Bronchial epithelial cell (primary cell): ENCODE measurements at places on chromosomes 7 and 10. TPM values are rescaled to one million over a fixed set of nuclear protein-coding genes. Genes with fewer than 3 reads are reported as not detected.

DNA sequence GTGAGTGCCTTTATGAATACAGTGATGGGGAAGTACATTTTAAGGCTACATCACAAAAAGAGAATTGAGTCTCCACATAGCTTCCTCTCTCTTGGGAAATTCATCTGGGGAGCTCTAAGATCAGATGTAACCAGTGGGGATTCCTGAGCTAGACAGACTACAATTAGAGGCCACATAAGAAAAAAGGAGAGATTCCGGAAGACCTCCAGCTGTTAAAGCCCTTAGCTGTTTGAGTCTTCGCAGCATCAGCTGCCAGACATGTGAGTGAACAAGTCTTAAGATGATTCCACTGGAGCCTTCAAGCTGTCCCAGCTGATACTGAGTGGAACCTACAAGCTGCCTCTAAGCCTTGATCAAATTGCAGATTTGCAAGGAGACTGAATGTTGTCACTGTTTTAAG is 448.5 kb downstream of the NXPH1 start:
- DNase-seq: no peak

PKD1L1 gene
- under 0.01 and 0.26 TPM in 2 replicates for total RNA-seq

- no peak for DNase-seq
These were observed 322.1 kb upstream of the RNF32 start for GRCh38 chr7:156318426-156318825.

- peak; percentile 94 for DNase-seq
These were observed 23.6 kb downstream of the GNA12 start for GRCh38 chr7:2820508-2820934.

- no peak for DNase-seq
These were observed 245.8 kb downstream of the ARHGAP21 start for GRCh38 chr10:24477915-24478314.

CTNNA3 gene
- under 0.01 TPM in 1 of 2 replicates, not detected in the other for total RNA-seq

CYP2C19 gene
- total RNA-seq: 0.26 and 1.2 TPM in 2 replicates

- no peak for DNase-seq
These were observed 29.8 kb downstream of the ITPRIP start for GRCh38 chr10:104308439-104308903.

GRCh38 chr10:93435621-93436397 is 46.3 kb downstream of the MYOF start:
- DNase-seq: no peak

XRCC2 gene
- total RNA-seq: 0.26 TPM in 2 replicates

GRCh38 chr7:120023494-120024167 is 249.3 kb upstream of the KCND2 start:
- no peak for DNase-seq

ETV1 gene
- 0.13 and 0.26 TPM in 2 replicates for total RNA-seq

TRIM73 gene
- total RNA-seq: 0.38 and 0.79 TPM in 2 replicates

HMX2 gene
- total RNA-seq: not detected in 2 replicates

DNA sequence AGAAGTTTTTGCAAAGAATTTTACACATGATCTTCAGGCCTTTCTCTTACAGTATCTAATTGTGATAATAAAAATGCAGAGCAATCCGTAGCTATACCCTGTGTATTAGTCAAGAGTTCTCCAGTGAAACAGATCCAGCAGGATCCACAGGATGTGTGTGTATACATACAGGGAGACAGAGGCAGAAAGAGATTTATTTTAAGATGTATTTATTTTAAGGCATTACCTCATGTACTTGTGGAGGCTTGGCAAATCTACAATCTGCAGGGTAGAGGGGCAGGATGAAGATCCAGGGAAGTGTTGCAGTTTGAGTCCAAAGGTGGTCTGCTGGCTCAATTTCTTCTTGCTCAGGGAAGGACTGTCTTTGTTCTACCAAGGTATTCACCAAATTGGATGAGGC is 41.7 kb downstream of the ARHGAP12 start:
- no peak for DNase-seq

DNA sequence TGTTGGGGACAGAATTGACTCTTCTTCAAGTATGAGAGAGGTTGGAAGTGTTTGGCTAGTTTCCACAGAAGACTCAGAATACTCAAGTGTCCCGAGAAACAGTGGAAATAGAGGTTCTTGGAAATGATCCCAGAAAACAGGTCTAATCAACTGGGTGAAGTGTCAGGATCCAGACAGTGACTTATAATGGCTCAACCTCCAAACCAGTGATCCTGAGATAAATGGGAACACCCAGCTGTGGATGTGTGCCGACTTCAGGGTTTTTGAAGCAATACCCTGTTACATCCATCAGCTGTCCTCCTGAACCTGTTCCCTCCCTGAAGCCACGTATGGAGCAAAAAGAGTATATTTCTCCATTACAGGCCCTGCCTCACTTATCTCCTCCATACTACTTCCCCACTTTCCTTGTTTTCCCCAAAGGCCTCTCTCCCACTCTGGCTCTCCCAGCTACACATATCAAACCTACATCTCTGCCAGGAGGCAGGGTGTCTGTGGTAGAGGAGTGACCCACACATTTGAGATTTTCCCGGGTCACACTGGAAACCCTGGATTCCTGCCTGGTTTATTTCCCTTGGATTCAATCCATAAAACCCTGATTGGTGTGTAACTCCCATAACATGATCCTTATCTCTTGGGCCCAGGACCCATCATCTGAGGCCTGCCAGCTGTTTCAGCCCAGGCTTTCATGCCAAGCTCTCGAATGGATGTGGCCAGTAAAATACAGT is 17.6 kb upstream of the ELOVL3 start:
- no peak for DNase-seq

- peak; percentile 63 for DNase-seq
These were observed 298.6 kb upstream of the AKR1E2 start for GRCh38 chr10:4527281-4527970.

GRCh38 chr10:131099028-131099726 is 212.3 kb downstream of the TCERG1L start:
- no peak for DNase-seq

DNA sequence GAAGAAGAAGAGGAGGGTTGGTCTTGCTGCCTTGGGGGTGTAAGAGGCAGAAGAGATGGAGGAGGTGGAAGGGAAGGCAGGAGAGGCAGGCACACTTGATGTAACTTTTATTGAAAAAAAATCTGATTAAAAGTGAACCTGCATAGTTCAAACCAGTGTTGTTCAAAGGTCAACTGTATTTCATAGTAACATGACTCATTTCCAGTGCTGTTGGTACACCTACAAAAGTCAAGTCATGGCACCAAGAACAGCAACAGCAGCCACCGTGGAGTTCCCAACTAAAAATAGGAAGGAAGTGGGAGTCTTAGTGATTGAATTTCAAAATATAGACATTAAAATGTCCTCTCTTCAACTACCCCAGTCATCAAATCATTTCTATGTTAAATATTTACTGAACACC is 88.5 kb downstream of the CTNNA3 start:
- peak; percentile 42 for DNase-seq

OR9A2 gene
- 0.26 TPM in 1 of 2 replicates, not detected in the other for total RNA-seq

DNA sequence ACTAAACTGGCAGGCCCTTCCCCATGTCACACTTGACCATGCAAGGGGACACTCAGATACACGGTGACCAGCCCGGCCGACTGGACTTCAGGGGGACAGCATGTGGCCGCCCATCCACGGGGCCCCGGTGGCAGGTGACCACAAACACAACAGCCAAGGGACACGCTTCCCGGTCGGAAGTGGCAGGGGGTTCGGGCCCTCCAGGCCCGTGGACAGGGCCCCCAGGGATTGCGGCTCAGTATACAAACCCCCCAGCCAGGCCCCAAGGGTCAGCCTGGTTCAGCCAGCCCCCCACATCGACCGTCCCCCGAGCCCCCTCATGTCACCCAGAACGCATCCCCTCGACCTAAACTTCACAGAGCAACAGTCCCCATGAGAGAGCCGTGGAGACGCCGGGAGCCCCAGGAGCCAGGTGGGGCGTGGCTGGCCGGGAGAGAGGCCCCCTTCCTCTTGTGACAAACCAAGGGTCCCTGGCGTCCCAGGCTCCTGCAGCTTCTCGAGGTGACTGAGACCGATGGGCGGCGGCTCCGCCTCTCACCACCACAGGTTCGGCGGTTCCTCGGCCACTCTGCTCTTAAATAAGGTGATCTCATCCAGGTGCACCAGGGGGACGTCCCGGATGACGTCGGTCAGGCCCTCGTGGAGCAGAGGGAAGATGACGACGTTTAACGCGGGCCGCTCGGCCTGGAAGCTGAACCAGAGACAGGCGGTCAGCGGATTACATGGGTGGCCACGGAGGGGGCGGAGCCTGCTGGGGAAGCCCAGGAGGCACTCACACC is 57.8 kb upstream of the TNRC18 start:
- no peak for DNase-seq

DNA sequence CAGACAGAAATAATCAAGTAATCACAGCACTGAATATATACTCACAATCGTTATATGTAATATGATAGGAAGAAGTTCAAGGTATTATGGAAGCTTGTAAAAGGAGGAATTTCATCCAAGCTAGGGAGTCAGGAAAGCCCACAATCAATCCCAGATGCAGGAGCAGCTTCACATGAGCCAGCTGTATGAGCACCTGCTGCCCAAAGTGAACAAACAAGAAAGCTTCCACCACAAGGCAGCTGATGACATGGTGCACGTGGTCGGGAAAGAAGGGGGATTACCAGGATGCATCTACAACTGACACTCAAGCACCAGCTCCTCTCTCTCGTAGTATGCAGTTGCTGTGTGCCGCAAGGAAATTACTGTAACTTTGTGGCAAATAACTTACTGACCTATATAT is 225.2 kb downstream of the XPNPEP1 start:
- DNase-seq: no peak

DNA sequence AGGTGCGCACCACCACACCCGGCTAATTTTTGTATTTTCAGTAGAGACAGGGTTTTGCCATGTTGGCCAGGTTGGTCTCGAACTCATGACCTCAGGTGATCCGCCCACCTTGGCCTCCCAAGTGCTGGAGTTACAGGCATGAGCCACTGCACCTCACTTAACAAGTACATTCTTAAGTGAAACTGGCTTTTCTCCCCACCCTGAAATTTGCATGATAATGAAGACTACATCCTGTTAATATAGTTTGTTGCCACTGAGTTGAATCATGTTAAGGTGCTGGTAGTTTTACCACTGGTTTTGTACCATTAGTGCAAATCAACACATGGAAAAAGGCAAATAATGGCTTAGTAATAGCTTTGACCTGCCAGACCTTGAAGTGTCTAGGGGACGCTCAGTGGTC is 62.2 kb downstream of the MPLKIP start:
- DNase-seq: no peak

CNTNAP2 gene
- 0.26 and 0.51 TPM in 2 replicates for total RNA-seq

STEAP2 gene
- 3.9 and 4.5 TPM in 2 replicates for total RNA-seq

AFAP1L2 gene
- total RNA-seq: 6.8 and 10.8 TPM in 2 replicates

DNA sequence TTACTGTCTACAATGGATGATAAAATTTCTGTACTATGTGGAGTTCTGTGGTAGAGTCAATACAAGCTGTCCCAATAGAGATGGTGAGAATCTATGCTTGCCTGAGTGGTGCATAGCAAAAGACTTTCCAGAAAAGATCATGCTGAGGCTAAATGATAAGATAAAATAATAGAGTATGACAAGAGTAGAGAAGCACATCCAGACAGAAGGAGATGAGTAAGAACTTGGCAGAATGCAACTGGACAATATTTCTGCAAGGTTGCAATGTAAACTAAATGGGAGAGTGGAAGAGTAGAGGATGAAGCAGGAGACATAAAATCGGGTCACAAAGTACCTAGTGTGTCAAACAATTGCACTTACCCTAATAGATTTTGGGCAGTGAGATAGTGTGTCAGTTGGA is 347.6 kb downstream of the MDFIC start:
- no peak for DNase-seq

ANKRD61 gene
- total RNA-seq: 0.26 TPM in 1 of 2 replicates, not detected in the other

ASB15 gene
- not detected in 2 replicates for total RNA-seq

GRCh38 chr10:75110006-75110632 is 1.3 kb upstream of the SAMD8 start:
- DNase-seq: no peak

LIPK gene
- total RNA-seq: 0.13 TPM in 1 of 2 replicates, not detected in the other

EN2 gene
- total RNA-seq: not detected in 2 replicates

HOXA6 gene
- 0.53 TPM in 1 of 2 replicates, not detected in the other for total RNA-seq

DNA sequence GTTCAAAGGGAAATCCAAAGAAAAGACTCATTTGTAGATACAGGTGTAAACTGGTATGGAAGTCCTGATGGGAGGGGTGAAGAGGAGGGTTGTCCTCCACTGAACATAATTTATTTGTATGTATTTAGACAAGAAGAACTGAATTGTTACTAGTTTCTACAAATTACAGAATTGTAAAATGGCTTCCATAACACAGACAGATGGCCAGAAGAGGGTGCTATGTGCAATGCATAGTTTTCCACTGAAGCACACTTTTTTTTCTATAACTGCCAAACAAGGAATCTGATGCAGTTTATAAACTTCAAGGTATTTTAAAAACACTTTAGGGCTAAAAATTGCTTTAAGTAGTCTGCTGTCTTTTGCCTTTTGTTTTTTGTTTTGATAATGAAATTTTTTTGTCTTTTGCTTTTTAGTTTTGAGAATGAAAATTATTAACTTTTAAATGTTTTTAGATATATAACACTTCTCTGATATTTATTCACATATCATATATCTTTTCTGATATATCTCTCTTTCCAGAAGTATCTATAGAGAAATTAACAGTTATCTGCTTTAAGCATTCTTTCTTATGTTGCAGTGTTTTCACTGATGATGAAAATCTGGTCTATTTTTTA is 58.5 kb downstream of the PHYHIPL start:
- DNase-seq: peak; percentile 49

DNA sequence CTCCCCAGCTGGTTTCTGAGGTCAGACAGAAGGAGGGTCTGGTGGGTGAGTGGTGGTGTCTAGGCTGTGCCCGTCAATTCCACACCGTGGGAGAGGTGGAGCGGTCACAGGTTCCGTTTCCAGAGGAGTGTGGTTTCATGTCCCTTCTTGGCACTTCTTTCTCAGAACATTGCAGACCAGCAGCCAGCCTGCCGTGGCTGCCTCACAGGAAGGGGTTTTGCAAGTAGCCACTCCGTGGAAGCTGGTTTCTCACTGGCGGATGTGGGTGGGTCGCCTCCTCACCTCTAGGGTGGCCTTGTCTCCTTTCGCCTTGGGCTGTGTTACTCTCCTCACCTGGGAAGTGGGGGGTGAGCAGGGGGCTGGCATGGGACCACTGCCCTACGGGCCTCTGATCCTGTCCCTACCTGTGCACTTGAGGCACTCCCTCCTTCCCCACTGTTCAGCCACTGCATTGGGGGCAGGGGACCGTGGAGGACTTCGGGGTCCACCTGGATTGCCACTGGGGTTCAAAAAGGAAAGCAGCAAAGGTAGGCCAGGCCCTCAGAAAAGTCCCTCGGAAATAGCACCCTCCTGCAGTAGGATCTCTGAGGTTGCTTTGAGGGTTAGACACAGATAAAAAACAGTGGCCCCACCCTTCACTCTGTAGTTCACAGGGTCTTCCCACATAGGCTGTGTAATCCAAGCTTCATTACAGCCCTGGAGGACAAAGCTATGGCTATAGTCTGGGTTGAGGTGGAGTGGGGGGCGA is 33.9 kb downstream of the TSPAN14 start:
- no peak for DNase-seq
